ENCODE measurements at places on chromosomes 16 and 17.

- no peak for DNase-seq
Measured at GRCh38 chr17:82442643-82443464, 7.7 kb downstream of the CYBC1 start.

DNA sequence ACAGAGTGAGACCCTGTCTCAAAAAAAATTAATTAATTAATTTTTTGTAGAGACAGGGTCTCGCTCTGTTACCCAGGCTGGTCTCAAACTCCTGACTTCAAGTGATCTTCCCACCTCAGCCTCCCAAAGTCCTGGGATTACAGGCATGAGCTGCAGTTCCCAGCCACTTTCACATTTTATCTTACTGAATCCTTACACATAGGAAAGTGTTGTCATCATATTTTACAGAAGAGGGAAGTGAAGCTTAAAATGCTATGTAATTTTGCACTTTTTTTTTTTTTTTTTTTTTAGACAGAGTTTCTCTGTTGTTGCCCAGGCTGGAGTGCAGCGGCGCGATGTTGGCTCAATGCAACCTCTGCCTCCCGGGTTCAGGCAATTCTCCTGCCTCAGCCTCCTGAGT is 21.1 kb upstream of the ZNF629 start:
- no peak for DNase-seq

- no peak for DNase-seq
Measured at GRCh38 chr17:46770818-46771560, 47.5 kb downstream of the WNT3 start.

- no peak for DNase-seq
Measured at GRCh38 chr17:67315865-67316264, 50.5 kb downstream of the PSMD12 start.

DNA sequence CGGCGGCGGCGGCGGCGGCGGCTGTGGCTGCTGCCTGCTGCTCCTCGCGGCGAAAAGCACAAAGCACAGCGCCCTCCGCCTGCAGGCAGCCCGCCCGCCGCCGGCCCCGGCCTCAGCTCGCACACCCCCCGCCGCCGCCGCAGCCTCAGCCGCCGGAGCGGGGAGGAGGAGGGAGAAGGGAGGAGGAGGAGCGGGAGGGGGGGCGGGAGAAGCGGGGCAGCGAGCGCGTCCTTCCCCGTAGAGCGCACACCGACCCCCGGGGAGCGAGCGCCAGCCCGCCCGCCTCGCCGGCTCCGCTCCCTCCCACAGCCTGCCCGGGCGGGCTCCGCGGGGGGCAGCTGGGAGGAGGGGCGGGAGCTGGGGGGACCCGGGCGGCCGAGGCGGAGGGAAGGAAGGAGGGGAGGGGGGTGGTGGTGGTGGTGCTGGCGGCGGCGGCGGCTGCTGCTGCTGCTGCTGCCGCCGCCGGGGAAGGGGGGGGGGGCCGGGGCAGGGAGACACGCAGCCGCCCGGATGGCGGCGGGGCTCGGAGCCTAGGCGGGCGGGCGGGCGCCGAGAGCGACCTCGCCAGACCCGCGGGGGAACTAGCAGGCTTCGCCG is at the start of gene UBTF:
TSS of gene UBTF (minus strand) at position 60 of the 597 bp plus-strand sequence. CDS start 1,446 bp downstream, outside the sequence.
- no peak for DNase-seq

- no peak for DNase-seq
Measured at GRCh38 chr16:12000032-12000431, 23.5 kb downstream of the SNX29 start.

GRCh38 chr17:10073941-10074340 is 124.5 kb downstream of the GAS7 start:
- no peak for DNase-seq

- no peak for DNase-seq
Measured at GRCh38 chr16:11500700-11501346, 85.9 kb downstream of the LITAF start.

DNA sequence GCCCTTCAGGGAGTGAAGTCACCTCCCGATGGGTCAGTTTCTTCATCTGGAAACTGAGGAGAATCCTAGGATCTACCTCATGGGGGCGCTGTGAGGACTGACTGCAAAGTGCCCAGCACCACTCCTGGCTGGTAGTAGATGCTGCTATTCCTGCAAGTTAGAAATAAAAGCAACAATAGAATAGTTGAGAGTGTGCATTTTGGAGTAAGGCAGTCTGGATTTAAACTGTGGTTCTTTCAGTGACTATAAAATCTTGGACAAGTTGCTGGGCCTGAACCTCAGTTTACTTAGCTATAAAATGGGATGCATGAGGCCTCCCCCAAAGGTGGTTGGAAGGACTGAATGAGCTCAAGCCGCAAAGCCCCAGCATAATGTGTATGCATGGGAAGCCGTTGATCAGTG is 70.6 kb downstream of the CYB5B start:
- DNase-seq, result no peak

DNA sequence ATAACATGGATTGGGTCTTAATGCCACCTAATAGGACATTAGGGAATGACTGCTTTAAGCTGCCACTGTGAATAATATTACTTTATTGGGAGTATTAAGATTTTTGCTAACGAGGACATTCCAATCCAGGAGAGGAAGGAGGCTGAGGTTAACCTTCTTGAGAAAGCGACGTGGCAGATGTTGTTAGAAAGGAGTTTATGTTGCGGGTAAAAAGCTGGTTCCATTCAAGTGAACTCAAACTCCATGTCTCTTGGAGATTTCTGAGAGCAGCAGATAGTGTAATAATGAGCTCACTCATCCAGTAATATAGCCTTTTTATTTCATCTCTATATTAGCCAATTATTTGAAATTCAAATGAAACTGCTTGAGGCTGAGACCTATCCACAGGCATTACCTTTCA is 75.5 kb downstream of the KNOP1 start:
- no peak for DNase-seq

DNA sequence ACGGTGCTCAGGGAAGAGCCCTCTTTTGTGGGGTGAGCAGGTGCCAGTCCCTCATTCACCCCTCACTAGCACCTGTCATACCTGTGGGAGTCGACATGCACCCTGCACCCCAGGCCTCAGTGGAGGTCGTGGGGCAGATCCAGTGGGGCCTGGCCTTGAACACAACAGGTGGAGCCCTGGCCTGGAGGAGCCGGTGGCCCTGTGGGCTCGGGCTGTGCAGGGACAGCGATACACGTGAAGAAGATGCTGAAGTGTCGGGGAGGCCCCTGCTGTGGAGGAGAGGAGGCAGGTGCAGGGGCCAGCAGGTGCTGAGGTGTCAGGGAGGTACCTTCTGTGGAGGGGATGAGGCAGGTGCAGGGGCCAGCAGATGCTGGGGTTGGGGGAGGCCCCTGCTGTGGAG is 31.8 kb downstream of the ZNF750 start:
- no peak for DNase-seq

GRCh38 chr16:1154291-1154886 is 1.5 kb downstream of the CACNA1H start:
- no peak for DNase-seq

DNA sequence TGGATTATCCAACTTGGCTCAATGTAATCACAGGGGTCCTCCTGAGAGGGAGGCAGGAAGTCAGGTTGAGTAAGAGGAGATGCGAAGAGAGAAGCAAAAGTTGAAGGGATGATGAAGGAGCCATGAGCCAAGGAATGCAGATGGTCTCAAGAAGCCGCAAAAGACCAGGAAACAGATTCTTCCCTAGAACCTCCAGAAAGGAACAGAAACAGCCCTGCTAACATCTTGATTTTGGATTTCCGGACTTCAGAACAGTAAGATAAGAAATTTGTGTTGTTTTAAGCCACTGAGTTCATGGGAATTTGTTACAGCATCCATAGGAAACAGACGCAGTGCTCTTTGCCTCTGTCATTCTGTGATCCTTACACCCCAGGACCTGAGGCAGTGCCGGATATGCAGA is 26.8 kb downstream of the CMTR2 start:
- DNase-seq, result no peak

- no peak for DNase-seq
Measured at GRCh38 chr16:25575363-25575762, 116.4 kb upstream of the HS3ST4 start.

- DNase-seq, result no peak
Measured at GRCh38 chr17:65856865-65857264, 295.4 kb upstream of the AXIN2 start.

GRCh38 chr17:80892900-80893603 is 98.6 kb upstream of the CHMP6 start:
- no peak for DNase-seq

- no peak for DNase-seq
Measured at GRCh38 chr17:70022175-70022574, 52.9 kb upstream of the KCNJ16 start.

DNA sequence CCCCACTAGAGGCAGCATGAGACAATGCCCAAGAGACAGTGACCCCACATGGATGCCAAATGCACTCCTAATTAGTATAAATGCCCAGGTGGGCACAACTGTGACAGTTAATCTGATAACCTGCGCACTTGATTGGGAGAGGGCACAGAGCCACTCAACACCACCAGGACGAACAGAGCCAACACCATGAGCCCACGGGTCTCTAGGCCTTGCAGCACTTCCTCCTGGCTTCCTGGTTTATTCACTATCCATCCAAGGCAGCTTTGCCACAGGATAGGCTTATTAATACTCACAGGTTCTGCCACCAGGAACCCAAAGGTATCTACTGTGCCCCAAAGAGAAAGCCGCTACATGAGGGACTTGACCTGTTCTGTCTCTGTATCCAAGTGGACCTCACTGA is 14.9 kb downstream of the AXIN2 start:
- DNase-seq, result no peak

GRCh38 chr16:64092271-64092670 is 1029.6 kb downstream of the CDH11 start:
- no peak for DNase-seq

All from NCI-H187 treated with DMSO at 0.1 percent for 48 hours (cell line).